Esophagus squamous epithelium (tissue), 5 donors: ENCODE measurements at places on chromosomes 7 and 10.

- DNase-seq: no peak
Observed at GRCh38 chr10:66917104-66917503, 8.7 kb upstream of the LRRTM3 start.

DNA sequence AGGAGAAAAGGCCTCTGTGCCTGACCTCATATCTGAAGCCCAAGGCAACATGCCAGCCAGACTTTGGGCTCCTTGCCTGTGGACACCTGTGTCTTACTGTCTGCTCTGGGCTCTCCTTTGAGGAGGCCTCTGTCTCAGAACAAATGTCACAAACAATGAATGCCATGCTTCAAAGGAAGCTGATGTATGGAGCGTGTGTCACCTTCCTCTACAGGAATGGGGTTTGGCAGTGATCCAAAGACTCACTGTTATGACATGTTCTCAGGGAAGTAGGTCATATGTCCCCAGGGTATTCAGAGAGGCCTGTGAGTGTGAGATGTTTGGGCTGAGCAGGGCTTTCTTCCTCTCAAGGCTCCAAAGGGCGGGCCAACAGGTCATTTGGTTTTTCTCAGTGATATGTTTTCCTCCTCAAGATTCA lies 38.4 kb downstream of the PTPRE start:
- no peak for DNase-seq

- no peak for DNase-seq
Observed at GRCh38 chr10:60662917-60663614, 115.2 kb upstream of the CDK1 start.

GRCh38 chr7:21923658-21924057 lies 22.0 kb downstream of the CDCA7L start:
- no peak for DNase-seq

GRCh38 chr10:86180861-86181260 lies 185.7 kb downstream of the GRID1 start:
- no peak for DNase-seq

GRCh38 chr7:112254156-112254555 lies 47.7 kb downstream of the ZNF277 start:
- DNase-seq: no peak

DNA sequence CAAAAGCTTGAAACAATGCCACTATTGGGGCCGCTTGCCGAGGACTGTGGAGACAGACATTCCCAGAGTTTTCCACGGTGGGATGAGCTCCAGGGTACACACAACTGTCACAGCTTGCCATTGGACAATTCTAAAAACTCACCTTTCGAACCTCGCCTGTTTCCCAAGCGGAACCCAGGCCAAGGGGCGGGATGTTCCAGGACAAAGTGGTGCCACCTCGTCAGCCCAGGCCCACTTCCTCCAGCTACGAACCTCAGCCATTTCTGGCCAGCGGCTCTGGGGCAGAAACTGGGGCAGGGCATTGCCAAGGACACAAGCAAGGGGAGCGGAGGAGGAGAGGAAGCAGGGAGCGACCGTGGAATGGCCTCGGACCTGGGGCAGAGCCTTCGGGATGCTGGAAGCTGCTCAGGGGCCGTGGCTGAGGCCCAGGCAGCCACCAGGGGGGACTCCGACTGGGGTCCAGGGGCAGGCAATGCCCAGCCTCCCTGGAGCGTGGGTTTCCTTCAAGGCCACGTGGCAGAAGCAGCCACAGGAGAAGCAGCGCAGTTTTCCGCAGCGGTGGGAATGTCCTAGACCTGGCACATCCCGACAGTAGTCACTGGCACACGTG lies 44.7 kb upstream of the INSIG1 start:
- DNase-seq: no peak

- no peak for DNase-seq
Observed at GRCh38 chr7:44393238-44394111, 68.1 kb upstream of the CAMK2B start.

GRCh38 chr7:41795276-41795833 lies 92.5 kb upstream of the INHBA start:
- no peak for DNase-seq

DNA sequence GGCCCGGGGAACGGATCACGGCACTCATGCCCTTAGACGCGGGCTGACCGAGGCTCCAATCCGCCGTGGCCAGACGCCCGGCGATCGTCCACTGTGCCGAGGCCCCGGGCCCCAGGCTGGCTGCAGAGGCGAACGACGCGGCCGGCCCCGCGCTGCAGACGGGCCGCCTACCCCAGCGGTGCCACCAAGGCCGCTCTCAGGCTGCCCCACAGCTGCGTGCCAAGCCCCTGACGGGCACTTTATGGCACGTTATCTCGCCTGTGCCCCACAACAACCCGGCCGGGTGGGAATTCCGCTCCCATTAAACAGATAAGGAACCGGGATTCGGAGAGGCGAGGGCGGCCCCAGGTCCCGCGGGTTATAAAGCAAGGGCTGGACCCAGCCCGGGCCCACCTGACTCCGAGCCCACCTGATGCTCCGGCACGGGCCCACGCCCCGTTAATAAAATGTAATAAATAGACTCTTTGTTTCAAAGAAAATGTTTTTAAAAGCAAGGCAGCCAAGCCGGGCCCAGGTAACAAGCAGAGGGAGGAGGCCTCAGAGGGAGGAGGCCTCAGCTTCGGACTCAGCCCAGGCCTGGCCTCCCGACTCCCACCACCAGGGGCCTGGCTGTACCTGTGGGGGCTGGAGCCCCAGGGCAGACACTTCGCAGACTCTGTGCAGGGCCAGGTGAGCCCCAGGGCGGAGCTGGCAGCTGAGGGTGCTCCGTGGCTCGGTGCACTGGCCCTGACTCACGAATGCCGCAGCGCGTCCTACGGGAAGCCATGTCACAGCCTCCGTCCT lies 79.7 kb downstream of the FOXL3 start:
- no peak for DNase-seq

DNA sequence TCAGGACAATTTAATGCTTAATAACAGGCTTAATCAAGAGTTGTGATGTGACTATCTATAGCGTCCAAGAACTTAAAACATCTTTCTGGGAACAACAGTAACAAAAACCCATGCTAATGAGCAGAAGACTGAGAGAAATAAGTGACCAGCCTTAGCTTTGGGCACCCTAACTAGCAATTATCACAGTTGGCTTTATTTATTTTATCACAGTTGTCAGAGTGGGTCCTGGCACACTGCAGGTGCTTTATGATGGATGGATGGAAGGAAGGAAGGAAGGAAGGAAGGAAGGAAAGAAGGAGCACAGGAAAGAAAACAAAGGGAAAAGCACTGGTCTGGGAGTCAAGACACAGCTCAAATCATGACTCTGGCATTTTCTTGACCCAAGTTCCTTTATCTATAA lies 181.1 kb downstream of the SKAP2 start:
- DNase-seq: no peak

- DNase-seq: no peak
Observed at GRCh38 chr7:22722536-22723180, 4.3 kb upstream of the IL6 start.

GRCh38 chr10:69202332-69202731 lies 17.8 kb upstream of the HKDC1 start:
- DNase-seq: no peak

- DNase-seq: no peak
Observed at GRCh38 chr7:140168816-140169215, 8.0 kb downstream of the KDM7A start.

DNA sequence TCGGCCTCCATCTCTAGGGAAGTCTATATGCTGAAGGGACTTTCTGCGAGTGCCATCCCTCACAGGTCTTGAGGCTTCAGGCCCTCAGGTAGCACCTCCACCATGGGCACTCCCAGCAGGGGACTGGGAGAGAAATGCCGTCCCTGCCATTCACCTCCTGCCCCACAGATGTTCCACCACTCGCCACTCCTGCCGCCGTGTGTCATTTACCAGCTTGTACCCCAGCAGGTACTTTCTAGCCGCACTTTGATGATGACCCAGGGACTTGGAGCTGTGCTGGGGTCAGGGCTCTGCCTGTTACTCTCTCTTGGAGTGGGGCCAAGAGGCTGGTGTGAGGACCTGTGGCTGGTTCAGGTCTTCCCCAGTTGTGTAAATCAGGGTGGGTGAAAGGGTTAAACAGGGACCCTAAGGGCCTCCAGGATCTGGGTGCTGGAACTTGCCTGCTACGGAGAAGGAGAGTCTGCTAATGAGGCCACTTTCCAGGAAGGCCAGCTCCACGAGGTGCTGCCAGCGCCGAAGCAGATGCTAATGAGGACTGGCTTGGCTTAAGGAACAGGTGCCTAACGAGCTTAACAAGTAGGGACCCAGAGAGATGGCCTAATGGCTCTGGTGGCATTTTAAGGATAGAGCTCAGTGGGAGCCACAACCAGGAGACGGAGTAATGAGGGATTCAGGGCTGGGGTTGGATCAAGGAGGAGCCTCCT lies 32.4 kb downstream of the CRHR2 start:
- DNase-seq: no peak

- DNase-seq: no peak
Observed at GRCh38 chr7:34939175-34939574, 98.1 kb downstream of the DPY19L1 start.

DNA sequence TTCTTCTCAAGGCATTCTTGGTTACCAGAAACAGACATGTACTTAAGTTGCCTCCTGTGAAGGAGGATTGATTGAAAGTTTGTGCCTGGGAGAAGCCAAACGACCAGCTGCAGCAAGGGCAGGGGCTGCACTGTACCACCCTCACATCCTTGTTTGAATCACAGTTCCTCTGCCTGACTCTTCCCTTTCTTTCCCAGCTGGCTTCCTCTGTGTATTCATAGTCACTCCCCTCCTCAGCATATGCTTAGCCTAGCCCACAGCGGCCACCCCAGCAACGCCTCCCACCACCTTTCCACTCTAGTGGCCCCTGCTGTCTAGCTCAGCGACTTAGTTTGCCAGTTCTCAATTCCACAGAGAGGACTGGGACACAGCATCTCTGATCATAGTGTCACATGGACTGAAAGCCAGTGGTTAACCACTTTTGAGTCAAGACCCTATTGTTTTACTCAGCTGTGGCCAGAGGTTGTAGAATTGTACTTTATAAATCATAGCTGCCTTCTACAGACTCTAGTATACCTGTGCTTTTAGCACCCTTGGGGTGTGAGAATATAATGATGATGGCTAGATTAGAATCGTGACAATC lies 643.0 kb downstream of the SUGCT start:
- DNase-seq: no peak

GRCh38 chr7:156612930-156613329 lies 27.6 kb upstream of the RNF32 start:
- DNase-seq: no peak

GRCh38 chr7:934469-935163 lies 19.9 kb downstream of the ADAP1 start:
- no peak for DNase-seq

DNA sequence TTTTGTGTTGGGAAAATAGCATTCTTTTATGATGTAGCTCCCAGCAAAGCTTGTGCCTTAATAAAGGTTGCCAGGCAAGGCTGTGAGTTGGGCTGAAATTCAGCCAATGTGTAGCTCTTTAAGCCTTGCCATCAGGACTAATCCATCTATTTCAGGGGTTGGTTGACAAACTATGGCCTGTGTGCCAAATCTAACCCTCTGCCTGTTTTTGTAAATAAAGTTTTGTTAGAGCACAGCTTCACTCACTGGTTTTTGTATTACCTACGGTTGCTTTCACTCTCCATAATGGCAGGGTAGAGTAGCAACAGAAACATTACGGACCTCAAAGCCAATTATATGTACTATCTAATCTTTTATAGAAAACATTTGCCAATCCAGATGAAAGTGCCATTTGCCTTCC lies 638.1 kb upstream of the POT1 start:
- DNase-seq: no peak

- DNase-seq: no peak
Observed at GRCh38 chr10:68049289-68050078, 25.6 kb downstream of the HERC4 start.

- no peak for DNase-seq
Observed at GRCh38 chr7:80070391-80070790, 64.2 kb upstream of the GNAI1 start.

DNA sequence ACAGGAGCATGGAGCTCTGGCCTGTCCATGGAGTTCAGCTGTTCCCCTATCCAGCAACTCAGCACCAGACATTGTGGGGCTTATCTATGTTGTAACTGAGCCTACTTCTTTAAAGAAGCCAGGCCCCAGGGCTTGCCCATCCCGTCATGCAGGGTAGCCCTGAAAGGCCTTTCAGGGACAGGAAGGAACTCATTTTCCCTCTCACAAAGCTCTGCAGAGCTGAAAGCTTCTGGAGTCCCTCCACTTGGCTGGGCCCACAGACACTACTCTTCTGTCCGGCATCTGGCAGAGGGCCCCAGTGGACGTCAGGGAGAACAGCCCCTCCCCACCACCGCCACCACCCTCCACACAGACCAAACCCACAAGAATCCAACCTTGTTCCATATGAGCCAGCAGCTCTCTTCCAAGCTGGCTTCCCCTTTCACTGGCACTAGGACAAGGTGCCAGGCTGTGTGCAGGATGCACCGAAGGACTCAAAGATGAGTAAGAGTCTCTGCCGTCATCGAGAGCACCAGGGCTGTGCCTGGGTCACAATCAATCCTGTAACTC lies 33.1 kb downstream of the DENND2A start:
- no peak for DNase-seq

DNA sequence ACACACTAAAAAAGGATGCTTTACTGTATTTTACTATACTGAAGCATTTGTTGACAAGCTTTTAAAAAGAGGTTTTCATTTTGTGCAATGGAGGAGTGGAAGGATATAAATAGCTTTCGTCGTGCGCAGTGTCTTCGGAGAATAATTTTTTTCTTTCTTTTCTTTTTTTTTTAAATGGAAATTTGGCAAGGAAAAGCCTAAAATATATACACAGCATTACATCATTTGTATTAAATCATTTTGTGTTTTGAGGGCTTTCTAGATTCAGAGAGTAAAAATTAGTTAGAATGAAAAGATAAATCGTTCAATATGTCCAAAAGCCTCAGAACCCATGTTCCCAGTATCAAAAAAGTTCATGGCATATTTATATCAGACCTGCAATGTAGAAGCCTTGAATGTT lies 150.2 kb upstream of the FERD3L start:
- DNase-seq: no peak

GRCh38 chr7:88664630-88665233 lies 94.8 kb upstream of the ZNF804B start:
- no peak for DNase-seq

GRCh38 chr10:77244746-77245145 lies 392.9 kb downstream of the KCNMA1 start:
- DNase-seq: no peak

DNA sequence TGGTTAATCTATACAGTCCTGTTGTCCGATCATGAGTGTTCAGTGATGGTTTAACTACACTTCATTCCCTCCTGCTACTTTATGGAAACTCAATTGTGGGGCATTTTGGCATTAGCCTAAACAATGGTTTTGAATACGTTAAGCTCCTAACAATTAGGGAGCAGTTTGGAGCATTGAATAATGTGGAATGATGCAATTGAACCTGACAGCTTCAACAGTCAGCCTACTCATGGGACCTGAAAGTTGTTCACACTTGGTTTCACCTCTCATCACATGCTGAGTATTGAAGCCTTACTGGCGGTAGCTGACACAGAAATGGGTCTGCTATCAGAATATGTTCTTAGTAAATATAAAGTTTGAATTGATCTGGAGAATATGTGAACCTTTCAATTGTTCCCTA lies 186.1 kb downstream of the MLLT10 start:
- no peak for DNase-seq

DNA sequence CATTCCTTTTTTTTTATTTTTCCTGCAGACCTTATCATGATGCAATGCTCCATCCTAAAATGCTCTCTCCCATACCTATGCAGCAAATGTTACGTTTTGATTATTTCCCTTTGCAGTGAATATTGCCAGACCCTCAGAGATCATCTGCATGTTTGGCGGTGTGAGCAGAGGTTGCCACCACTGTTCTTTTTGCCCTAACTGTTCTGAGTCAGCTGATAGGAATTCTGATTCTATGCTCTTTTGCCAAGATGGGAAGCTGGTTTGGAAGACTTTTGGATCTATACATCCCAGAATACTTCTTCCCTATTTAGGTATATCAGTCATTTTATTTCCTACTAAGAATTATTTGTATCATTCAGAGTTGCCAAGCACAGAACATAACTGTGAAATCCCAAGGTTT lies 130.5 kb downstream of the KLF6 start:
- DNase-seq: no peak
